Aorta (tissue), 5 donors: ENCODE measurements at places on chromosomes 1 and 21. TPM values are rescaled to one million over a fixed set of nuclear protein-coding genes. Genes with fewer than 3 reads are reported as not detected.

- no peak overlapping the region for H3K4me3 ChIP-seq
- no peaks in the 10 kb centered on the region for H3K36me3 ChIP-seq
- H3K4me1 ChIP-seq: no peaks in the 10 kb centered on the region
- H3K27me3 ChIP-seq: no peaks in the 10 kb centered on the region
These were observed 3.6 kb downstream of the TFF1 start for GRCh38 chr21:42362700-42363099.

The NIBAN1 gene
- 229 TPM for total RNA-seq

The SYF2 gene
- 43.0 TPM for total RNA-seq

DNA sequence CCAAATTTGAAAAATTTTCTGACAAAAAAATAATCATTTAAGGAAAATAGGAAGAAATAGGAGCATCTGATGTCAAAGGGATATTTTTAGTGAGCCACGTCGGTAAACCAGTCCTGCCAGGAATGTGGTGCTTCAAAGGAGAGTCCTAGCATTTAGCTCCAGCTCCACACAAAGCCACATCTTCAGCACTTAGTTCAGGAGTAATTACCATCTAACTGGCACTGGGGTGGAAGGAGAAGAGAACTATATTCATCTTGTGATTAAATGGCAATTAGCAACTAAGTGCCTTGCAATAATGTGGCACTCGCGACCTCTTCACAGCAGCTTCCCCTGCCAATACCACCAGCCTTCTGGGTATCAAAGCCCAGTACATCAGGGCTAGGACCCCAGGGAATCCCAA, 409.1 kb downstream of the SETD4 start:
- no peaks in the 10 kb centered on the region for H3K36me3 ChIP-seq
- H3K4me1 ChIP-seq: no peaks in the 10 kb centered on the region
- no peak overlapping the region for H3K4me3 ChIP-seq
- H3K27ac ChIP-seq: no peak overlapping the region
- DNase-seq: no peak

GRCh38 chr1:14794136-14794768, 195.8 kb downstream of the KAZN start:
- H3K27ac ChIP-seq: no peak overlapping the region
- H3K27me3 ChIP-seq: no peaks in the 10 kb centered on the region
- no peak for DNase-seq

DNA sequence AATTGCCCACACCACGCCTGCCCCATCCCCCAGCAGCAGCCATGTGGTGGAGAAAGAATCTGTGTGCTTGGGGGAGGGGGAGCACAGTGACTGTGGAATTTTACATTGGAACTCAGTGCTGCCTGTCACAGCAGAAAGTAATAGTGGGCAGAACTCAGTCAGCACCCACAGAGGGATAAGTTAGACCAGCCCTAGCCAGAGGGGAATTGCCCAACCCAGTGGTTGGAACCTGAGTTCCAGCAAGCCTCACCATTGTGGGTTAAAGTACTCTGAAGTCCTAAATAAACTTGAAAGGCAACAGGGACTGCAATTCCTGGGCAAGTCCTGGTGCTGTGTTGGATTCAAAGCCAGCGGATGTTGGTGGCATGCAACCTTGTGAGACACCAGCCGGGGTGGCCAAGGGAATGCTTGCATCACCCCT, 88.8 kb downstream of the MRPL39 start:
- no peaks in the 10 kb centered on the region for H3K27me3 ChIP-seq
- no peak overlapping the region for H3K27ac ChIP-seq
- H3K4me1 ChIP-seq: no peaks in the 10 kb centered on the region
- DNase-seq: no peak
- H3K4me3 ChIP-seq: no peak overlapping the region
- H3K36me3 ChIP-seq: no peaks in the 10 kb centered on the region

DNA sequence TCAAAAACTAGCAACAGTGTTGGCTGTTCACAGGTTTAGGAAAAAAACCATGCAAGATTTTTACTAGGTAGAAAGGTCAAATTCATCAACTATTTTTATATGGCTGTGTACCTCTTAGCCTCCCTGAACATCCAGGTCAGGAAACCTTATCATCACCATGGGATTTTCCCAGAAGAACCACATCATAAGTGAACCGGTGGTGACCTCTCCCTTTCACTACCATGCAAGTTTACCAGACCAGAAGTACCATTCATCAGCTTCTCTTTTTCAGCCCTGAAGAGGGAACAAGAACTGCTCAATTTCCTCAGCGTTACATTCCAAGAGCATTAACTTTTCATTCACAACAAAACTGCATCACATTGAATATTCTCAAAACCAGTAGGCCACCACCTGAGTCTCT, 5.9 kb downstream of the SSBP3 start:
- H3K27me3 ChIP-seq: no peaks in the 10 kb centered on the region
- DNase-seq: no peak
- no peak overlapping the region for H3K27ac ChIP-seq
- H3K36me3 ChIP-seq: peaks cover 4% of the 10 kb centered on the region

DNA sequence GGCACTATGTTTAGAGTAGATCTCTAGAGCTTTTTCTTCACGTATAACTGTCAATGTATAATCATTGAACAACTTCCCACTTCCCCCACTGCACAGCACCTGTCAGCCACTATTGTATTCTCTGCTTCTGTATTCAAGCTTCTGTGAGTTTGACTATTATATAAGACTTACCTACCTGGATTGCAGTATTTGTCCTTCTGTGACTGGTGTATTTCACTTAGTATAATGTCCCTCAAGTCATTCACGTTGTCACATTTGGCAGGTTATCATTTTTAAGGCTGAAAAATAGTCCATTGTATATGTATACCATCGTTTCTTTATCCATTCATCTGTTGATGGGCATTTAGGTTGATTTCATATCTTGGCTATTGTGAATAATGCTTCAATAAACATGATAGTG, 969.5 kb upstream of the B3GALT2 start:
- H3K27me3 ChIP-seq: no peaks in the 10 kb centered on the region
- H3K4me1 ChIP-seq: no peaks in the 10 kb centered on the region
- H3K4me3 ChIP-seq: no peak overlapping the region
- no peak overlapping the region for H3K27ac ChIP-seq
- no peaks in the 10 kb centered on the region for H3K36me3 ChIP-seq

The PIP5K1A gene
- 64.0 TPM for total RNA-seq

DNA sequence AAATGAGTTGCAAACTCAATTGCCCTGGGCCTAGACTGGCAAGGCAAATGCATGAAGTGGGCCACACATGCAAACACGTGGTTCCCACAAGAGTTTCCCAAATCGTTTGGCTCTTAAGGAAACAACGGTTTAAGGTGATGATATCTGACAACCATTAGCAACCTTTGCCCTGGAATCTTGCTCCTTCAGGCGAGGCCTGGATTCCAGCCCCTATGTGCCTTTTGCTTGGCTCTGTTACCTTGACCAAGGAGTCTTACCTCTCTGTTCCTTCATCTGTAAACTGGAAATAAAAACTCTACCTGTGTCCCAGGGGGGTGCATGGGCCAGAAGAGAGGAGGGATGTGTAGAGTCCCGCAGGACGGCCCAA, 72.1 kb upstream of the CASZ1 start:
- no peaks in the 10 kb centered on the region for H3K27me3 ChIP-seq
- H3K36me3 ChIP-seq: no peaks in the 10 kb centered on the region
- no peaks in the 10 kb centered on the region for H3K4me1 ChIP-seq
- H3K4me3 ChIP-seq: no peak overlapping the region
- H3K27ac ChIP-seq: no peak overlapping the region

DNA sequence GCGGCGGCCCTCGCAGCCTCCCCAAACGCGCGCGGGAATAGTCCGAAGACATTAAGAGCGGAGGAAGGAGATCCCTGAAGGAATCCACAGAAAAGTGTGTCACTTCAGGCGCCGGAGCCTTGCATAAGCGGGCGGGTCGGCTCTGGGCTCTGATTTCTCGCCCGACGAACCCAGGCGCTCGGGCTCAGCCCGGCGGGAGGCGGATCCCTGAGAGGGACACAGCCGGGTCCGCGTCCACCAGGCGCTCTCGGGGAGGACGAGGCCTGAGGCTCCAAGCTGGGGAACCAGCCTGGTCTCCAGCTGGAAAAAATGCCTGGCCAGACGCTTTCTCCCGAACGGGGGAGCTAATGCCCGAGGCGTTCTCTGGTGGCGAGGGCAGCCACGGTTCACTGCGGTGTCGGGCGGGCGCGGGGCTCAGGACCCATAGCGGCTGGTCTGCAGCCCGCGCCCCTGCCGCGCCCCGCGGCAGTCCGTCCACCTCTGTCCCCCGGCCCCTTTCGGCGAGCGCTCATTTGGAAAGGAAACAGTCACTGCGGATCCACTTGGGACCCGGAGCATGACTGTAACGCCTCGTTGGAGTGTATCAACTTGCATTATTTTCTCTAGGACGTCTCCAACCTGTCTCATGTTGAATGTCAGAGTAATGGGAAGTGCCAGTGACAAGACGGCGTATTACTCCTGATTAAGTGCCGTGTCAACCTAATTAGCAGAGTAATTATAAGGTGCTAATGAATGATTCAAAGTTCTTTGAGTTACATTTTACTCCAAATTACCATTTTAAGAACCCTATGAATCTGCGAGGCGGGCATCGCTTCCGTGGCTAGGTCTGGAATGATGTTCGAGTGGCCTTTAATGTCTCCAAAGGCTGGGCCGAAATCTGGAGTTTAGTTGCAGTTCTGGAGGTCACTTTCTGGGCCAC, 1.6 kb upstream of the BARHL2 start:
- H3K27me3 ChIP-seq: no peaks in the 10 kb centered on the region
- no peak overlapping the region for H3K27ac ChIP-seq
- H3K4me3 ChIP-seq: peak overlapping the region; percentile 11

The SPATA46 gene
- not detected for total RNA-seq

- DNase-seq: no peak
- H3K27ac ChIP-seq: no peak overlapping the region
- no peak overlapping the region for H3K4me3 ChIP-seq
- no peaks in the 10 kb centered on the region for H3K27me3 ChIP-seq
- H3K4me1 ChIP-seq: no peaks in the 10 kb centered on the region
- H3K36me3 ChIP-seq: no peaks in the 10 kb centered on the region
These were observed 26.2 kb downstream of the RNF187 start for GRCh38 chr1:228513236-228513900.

GRCh38 chr1:87735750-87736149, 407.1 kb downstream of the LMO4 start:
- no peaks in the 10 kb centered on the region for H3K4me1 ChIP-seq
- no peaks in the 10 kb centered on the region for H3K27me3 ChIP-seq
- no peak for DNase-seq
- no peak overlapping the region for H3K27ac ChIP-seq
- H3K4me3 ChIP-seq: no peak overlapping the region

The LCE2B gene
- not detected for total RNA-seq

The SERPINC1 gene
- total RNA-seq: not detected
